H1 (cell line): ENCODE measurements at places on chromosomes 16 and 17.
A peak's percentile ranks its signal among the peaks of the same experiment; 100 is the strongest.

GRCh38 chr17:81726004-81726403 lies 13.9 kb downstream of the SLC25A10 start:
- H3K4me1 ChIP-seq, result peaks cover 4% of the 10 kb centered on the region
- no peak for DNase-seq
- no peaks in the 10 kb centered on the region for H3K36me3 ChIP-seq

GRCh38 chr17:75849279-75849646 lies 5.1 kb upstream of the UNC13D start:
- H3K36me3 ChIP-seq, result peaks cover 29% of the 10 kb centered on the region
- H3K4me1 ChIP-seq, result peaks cover 5% of the 10 kb centered on the region; the same call in 1 of the 2 replicates
- H3K27ac ChIP-seq, result no peak overlapping the region
- no peak for DNase-seq
- H3K27me3 ChIP-seq, result no peaks in the 10 kb centered on the region

DNA sequence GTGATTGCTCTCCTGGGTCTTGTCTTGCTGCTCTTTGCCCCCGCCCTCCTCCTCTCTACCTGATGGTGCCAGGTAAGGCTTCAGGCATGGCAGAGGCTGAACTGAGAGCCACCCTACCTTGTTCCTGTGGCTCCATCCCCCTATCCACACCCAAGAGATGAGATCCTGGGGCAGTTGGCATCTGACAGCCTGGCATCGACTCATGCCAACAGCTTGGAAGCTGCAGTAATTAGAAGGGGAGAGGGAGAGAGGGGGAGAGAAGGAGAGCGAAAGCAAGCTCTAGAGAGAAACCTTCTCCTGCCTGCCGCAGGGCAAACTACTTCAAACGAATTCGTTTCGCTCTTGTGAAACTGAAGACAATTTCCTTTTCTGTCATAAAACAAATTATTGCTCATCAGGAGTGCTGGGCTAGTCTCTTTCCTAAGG lies 13.8 kb upstream of the SP6 start:
- no peak overlapping the region for H3K27ac ChIP-seq
- H3K4me3 ChIP-seq, result no peak overlapping the region
- no peaks in the 10 kb centered on the region for H3K36me3 ChIP-seq

- H3K27me3 ChIP-seq, result no peaks in the 10 kb centered on the region
Observed at GRCh38 chr16:17515421-17516210, 44.9 kb upstream of the XYLT1 start.

GRCh38 chr16:87414251-87414680 lies 22.1 kb downstream of the MAP1LC3B start:
- H3K4me1 ChIP-seq, result no peaks in the 10 kb centered on the region
- H3K4me3 ChIP-seq, result no peak overlapping the region
- H3K27ac ChIP-seq, result no peak overlapping the region
- H3K36me3 ChIP-seq, result peaks cover 19% of the 10 kb centered on the region
- DNase-seq, result no peak

DNA sequence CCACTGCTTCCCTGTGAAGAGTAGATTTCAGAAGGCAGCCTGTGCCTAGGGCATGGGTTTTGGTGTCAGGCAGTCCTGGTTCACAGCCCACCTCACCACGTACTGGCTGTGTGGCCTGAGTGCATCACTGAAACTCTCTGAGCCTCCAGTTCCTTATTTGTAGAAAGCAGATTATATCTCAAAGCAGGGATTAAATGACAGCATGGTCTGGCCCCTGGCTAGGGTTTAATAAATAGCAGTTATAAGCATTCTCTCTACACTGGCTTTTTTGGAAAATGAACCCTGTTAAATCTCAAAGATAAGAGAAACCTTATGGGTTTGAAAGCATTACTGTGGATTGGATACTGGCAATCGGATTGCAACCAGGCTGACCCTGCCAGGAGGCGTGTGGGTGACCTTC lies 2.9 kb upstream of the MT1M start:
- H3K4me1 ChIP-seq, result peaks cover 11% of the 10 kb centered on the region
- DNase-seq, result no peak
- no peaks in the 10 kb centered on the region for H3K36me3 ChIP-seq
- peaks cover 95% of the 10 kb centered on the region for H3K27me3 ChIP-seq

DNA sequence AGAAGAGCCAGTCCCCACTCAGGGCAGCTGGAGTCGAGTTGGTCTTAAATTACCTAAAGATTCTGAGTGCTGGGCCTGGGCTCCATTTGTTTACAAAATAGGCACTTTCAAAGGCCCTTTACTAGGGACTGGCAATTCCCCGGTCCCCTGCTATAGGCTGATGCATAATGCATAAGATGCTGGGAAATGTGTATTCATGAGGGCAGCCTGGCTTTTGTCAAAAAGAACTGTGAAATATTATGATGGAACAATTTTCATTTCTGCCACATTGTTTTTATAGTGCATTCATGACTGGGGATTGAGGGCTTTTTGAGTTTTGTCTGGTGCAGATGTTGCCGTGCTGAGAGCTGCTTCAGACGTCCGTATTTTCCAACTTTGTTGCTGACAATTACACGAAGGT lies 617.0 kb upstream of the CDH5 start:
- H3K4me1 ChIP-seq, result no peaks in the 10 kb centered on the region; the same call in 1 of the 2 replicates
- no peak for DNase-seq
- H3K36me3 ChIP-seq, result no peaks in the 10 kb centered on the region

DNA sequence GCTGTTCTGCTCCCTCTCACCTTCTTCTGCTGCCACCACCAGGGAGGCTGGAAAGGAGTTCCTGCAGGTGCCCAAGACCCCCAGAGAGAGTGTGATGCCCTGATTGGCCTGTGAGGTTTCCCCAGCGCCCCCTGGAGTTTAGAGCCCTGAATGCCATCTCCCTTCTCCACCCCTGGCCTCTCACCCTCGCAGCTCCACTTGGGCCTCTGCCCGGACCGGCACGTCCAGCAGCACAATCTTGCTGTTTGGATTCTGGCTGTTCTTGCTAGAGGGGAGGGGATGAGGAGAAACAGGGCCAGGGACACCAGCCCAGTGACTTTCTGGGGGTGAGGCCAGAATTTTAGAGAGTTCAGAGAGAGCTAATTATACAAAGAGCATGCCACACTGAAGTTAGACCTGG lies 12.5 kb upstream of the FAM171A2 start:
- no peaks in the 10 kb centered on the region for H3K36me3 ChIP-seq
- no peaks in the 10 kb centered on the region for H3K27me3 ChIP-seq
- H3K4me3 ChIP-seq, result no peak overlapping the region
- peaks cover 9% of the 10 kb centered on the region for H3K4me1 ChIP-seq
- H3K27ac ChIP-seq, result no peak overlapping the region

DNA sequence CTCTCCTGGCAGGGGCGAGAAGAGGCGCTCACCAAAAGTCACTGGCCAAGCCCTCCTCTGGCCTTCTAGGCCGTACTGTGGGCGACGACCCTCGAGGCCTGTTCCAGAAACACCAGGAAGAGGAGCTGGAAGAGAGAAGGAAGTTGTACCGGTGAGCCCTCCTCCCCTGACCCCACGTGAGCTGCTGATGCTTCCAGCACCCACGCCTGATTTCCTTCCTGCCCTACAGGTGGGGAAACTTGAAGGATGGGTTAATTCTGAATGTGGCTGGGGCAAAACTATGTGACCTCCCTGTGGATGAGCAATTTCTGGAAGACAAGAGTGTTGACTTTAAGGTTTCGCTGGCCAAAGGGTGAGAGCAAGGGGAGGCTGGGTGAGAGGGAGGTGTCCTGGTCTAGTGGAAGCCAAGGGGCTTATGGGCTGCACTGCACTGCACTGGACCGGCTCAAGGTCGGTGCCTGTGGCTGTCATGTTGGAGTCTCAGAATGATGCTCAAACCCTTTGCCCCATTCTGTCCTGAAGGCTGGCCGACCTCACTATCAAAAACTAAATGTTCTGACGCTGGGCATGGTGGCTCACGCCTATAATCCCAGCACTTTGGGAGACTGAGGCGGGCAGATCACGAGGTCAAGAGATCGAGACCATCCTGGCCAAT lies 6.2 kb downstream of the C17orf100 start:
- H3K27me3 ChIP-seq, result peaks cover 4% of the 10 kb centered on the region
- H3K4me3 ChIP-seq, result peak overlapping the region; percentile 30
- DNase-seq, result no peak
- peaks cover 19% of the 10 kb centered on the region for H3K4me1 ChIP-seq

DNA sequence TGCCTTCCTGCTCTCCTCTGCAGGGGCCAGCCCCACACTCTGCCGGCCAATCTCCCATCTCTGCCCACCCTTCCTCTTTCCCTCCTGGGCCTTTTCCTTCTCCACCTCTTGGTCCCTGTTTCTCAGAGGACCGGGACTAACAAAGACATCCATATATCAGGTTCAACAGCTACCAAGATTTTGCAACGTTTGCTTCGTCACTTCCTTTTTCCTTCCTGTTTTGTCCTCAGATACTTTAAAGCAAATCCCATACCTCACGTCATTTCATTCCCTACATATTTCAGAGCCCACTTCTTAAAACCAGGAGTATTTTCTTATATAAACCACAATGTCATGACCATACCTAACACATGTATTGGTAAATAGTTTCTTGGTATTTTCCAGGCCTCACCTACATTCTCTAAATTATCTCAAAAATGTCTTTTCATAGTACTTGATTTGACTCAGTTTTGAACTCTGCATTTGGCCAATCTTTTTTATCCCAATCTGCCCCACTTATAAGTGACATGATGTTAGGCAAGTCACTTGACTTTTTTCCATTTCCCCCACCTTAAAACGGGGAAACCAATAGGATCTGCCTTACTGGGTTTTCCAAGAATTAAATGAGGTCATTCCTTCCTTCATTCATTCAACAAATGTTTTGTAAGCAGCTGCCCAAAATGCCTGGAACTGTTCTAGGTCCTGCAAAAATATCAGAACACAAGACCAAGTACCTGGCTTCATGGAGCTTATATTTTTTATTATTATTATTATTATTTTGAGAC lies 7.2 kb upstream of the USP10 start:
- no peaks in the 10 kb centered on the region for H3K4me1 ChIP-seq
- DNase-seq, result no peak
- H3K27me3 ChIP-seq, result no peaks in the 10 kb centered on the region
- no peak overlapping the region for H3K4me3 ChIP-seq
- H3K36me3 ChIP-seq, result no peaks in the 10 kb centered on the region

DNA sequence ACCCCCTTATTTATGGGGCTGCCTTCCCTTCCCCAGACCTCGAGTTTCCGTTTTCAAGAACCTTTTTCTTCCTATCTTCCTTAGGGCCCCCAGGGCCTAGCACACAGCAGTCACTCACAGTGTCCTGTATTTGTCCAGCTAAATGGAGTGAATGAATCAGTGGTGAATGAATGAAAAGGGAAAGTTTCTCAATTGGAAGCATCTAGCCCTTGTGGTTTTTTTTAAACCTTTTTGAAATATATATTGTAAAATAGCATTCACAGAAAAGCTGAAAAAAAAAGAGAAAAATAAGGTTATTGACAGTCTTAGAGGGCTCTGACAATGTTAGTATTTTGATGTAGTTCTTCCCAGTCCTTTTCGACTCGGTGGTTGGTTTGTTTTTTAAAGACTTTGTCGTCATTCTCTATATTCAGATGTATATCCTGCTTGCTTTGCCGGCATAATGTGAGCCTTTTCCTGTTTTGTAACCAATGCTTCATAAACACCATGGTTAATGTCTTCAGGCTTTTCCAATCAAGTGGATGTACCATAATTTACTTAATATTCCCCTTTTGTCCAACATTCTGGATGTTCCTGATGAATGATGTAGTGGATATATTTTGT lies 45.3 kb downstream of the RAI1 start:
- no peaks in the 10 kb centered on the region for H3K36me3 ChIP-seq
- H3K4me1 ChIP-seq, result no peaks in the 10 kb centered on the region
- no peak overlapping the region for H3K27ac ChIP-seq

DNA sequence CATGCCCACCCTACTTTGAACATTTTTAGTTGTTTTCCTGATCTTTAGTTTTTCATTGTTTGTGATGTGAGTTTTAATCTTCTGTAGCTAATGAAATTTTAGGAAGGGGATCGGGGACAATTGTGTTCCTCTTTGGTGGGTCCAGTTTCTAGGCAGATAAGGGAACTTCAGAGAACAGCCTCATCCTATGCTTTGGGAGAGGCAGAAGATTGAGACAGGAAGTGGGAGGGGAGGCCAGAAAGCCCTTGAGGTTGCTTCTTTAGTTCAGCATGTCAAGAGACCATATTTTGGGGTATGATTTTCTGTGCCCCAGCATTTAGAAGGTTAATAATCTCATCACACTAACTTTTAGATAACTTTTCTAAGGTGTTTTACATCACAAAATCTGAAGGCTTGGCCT lies 191.0 kb downstream of the TANC2 start:
- no peaks in the 10 kb centered on the region for H3K27me3 ChIP-seq
- no peaks in the 10 kb centered on the region for H3K36me3 ChIP-seq
- no peaks in the 10 kb centered on the region for H3K4me1 ChIP-seq
- no peak overlapping the region for H3K4me3 ChIP-seq
- no peak for DNase-seq

GRCh38 chr16:66240631-66241395 lies 125.7 kb upstream of the CDH5 start:
- no peaks in the 10 kb centered on the region for H3K36me3 ChIP-seq
- DNase-seq, result no peak

- peaks cover 2% of the 10 kb centered on the region; the same call in 1 of the 2 replicates for H3K27me3 ChIP-seq
- no peak overlapping the region for H3K27ac ChIP-seq
- H3K36me3 ChIP-seq, result no peaks in the 10 kb centered on the region
- no peak overlapping the region for H3K4me3 ChIP-seq
Observed at GRCh38 chr17:80095038-80095843, 6.1 kb upstream of the GAA start.

GRCh38 chr17:68184816-68185436 lies 62.9 kb upstream of the AMZ2 start:
- no peaks in the 10 kb centered on the region for H3K27me3 ChIP-seq
- DNase-seq, result no peak
- H3K36me3 ChIP-seq, result no peaks in the 10 kb centered on the region
- no peaks in the 10 kb centered on the region for H3K4me1 ChIP-seq
- H3K4me3 ChIP-seq, result no peak overlapping the region
- no peak overlapping the region for H3K27ac ChIP-seq

- no peaks in the 10 kb centered on the region for H3K27me3 ChIP-seq
- no peak overlapping the region for H3K4me3 ChIP-seq
- H3K36me3 ChIP-seq, result no peaks in the 10 kb centered on the region
- no peak for DNase-seq
- peaks cover 7% of the 10 kb centered on the region for H3K4me1 ChIP-seq
Observed at GRCh38 chr16:8670014-8670560, 4.3 kb upstream of the ABAT start.

DNA sequence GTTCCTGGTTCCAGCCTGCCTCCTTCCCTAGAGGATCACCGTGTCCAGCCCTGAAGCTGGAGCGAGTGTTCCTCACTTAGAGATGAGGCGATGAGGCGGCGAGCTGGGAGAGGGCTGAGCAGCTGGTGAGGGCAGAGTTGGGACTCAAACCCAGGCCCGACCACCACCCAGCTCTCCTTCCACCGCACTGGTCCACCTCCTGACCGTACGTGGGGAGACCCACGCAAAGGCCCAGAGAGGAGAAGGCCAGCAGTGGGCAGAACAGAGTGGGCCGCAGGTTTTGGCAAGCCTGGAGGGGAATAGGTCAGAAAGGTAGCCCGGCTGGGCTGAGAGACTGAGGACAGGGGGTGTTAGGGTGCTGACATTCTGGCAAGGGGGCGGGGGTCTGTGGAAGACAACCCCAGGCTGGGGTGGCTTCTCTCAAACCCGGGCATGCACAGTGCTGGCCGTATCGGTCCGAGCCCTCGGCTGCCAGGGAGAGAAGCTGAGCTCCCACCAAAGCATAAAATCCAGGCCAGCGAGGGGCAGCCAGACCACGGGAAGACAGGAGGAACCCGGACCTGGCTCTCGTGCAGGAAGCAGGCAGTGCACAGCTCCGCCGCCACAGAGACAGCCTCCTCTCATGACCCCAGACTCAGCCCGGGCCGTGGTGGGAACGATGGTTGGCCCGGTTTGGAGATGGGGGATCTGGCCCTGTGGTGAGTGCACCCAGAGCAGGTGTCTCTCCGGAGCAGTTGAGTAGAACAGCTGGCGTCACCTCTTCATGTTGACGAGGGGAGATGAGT lies 24.9 kb downstream of the MLYCD start:
- H3K4me3 ChIP-seq, result no peak overlapping the region
- DNase-seq, result no peak
- H3K36me3 ChIP-seq, result peaks cover 12% of the 10 kb centered on the region
- no peak overlapping the region for H3K27ac ChIP-seq
- H3K27me3 ChIP-seq, result no peaks in the 10 kb centered on the region
